ENCODE measurements at places on chromosomes 6 and 20. TPM values are rescaled to one million over a fixed set of nuclear protein-coding genes. Genes with fewer than 3 reads are reported as not detected.

DNA sequence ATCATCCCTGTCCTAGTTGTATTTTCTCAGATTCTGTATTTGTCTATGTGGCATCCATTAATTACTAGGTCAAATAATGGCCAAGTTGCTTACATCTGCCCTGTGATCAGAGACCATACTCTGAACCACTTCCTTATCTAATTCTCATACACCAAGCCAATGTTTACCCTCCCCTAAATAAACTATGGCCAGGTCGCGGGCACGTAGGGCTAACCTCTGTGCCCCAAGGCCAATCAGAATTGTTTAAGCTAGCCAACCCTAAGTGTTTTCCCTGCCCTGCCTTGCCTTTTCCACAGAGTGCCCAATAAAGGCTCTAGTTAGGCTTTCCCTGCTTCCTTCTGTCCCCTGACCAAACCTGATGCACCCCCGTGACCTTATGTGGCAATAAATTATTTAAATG is 2.8 kb upstream of the CALHM4 start:
- no peaks in the 10 kb centered on the region for H3K36me3 ChIP-seq
- H3K27me3 ChIP-seq, result peaks cover 34% of the 10 kb centered on the region
- no peaks in the 10 kb centered on the region for H3K4me1 ChIP-seq

DNA sequence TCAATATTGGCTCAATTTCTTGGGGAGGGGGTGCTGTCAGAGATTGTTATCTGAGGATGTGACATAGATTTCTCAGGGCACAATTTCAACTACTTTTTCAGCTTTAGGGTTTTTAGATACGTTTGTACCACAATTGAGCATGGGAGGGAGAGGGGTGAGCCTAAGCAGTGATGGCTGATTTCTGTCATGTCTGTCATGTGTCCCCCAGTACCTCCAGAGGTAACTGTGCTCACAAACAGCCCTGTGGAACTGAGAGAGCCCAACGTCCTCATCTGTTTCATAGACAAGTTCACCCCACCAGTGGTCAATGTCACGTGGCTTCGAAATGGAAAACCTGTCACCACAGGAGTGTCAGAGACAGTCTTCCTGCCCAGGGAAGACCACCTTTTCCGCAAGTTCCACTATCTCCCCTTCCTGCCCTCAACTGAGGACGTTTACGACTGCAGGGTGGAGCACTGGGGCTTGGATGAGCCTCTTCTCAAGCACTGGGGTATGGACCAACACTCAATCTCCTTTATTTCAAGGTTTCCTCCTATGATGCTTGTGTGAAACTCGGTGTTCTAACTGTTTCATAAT is 3.4 kb downstream of the HLA-DRA start:
- no peak for DNase-seq
- peaks cover 30% of the 10 kb centered on the region for H3K27me3 ChIP-seq
- no peaks in the 10 kb centered on the region for H3K4me1 ChIP-seq
- no peak overlapping the region for H3K4me3 ChIP-seq

DNA sequence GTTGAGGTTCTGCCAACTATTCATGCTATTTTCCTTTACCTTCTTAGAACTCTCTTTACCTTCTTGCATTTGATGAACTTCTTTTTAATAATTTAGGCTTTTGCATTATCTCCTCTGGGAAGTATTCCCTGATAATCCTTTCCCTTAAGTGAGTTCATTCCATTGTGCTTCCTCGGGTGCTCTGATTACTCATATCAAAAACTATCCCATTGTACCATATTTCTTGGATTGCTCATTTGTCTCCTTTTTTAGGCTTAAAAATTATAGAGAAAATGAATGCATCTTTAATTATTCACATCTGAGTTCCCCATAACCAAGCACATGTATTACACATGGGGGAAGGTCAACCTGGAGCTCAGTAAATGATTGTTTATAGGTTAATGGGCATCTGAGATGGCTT is 2.5 kb downstream of the CALHM4 start:
- H3K4me1 ChIP-seq, result no peaks in the 10 kb centered on the region
- H3K36me3 ChIP-seq, result no peaks in the 10 kb centered on the region
- no peak overlapping the region for H3K27ac ChIP-seq
- no peak for DNase-seq
- H3K4me3 ChIP-seq, result no peak overlapping the region
- H3K27me3 ChIP-seq, result peaks cover 33% of the 10 kb centered on the region

- no peak for DNase-seq
- no peaks in the 10 kb centered on the region for H3K27me3 ChIP-seq
- no peaks in the 10 kb centered on the region for H3K36me3 ChIP-seq
- H3K4me1 ChIP-seq, result no peaks in the 10 kb centered on the region
- H3K27ac ChIP-seq, result no peak overlapping the region
Measured at GRCh38 chr6:82914511-82914910, 151.1 kb downstream of the UBE3D start.

GRCh38 chr6:1310628-1311399 is 1.1 kb upstream of the FOXQ1 start:
- H3K27ac ChIP-seq, result peak overlapping the region; percentile 44
- H3K36me3 ChIP-seq, result no peaks in the 10 kb centered on the region
- no peak for DNase-seq
- peaks cover 22% of the 10 kb centered on the region for H3K4me1 ChIP-seq
- H3K27me3 ChIP-seq, result no peaks in the 10 kb centered on the region
- peak overlapping the region; percentile 56 for H3K4me3 ChIP-seq

GRCh38 chr6:31837369-31838113 is 10.0 kb downstream of the HSPA1B start:
- peak overlapping the region; percentile 95 for H3K4me3 ChIP-seq
- peaks cover 31% of the 10 kb centered on the region for H3K4me1 ChIP-seq
- peaks cover 21% of the 10 kb centered on the region for H3K36me3 ChIP-seq
- DNase-seq, result no peak
- no peaks in the 10 kb centered on the region for H3K27me3 ChIP-seq
- H3K27ac ChIP-seq, result peak overlapping the region; percentile 95

DNA sequence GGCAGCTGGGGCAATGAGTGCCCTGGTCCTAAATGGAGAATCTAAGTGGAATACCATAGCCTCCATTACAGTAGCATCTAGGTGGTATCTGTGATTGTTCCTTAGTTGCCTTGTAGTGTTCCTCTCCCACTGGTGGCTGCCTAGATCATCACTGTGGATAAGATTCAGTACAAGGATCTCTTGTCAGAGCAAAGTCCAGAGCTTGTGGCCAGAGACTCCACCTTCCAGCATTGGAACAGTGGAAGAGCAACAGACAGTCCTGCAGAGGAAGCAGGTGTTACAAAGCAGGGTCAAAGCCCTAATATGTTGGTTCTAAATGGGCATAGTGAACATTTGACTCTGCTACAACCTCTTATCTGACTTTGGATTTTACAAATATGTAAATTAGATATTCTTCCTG is 194.1 kb upstream of the GRIK2 start:
- DNase-seq, result no peak
- no peaks in the 10 kb centered on the region for H3K4me1 ChIP-seq
- H3K4me3 ChIP-seq, result no peak overlapping the region
- H3K27me3 ChIP-seq, result no peaks in the 10 kb centered on the region
- H3K36me3 ChIP-seq, result no peaks in the 10 kb centered on the region
- no peak overlapping the region for H3K27ac ChIP-seq

GRCh38 chr20:48339190-48339985 is 488.4 kb downstream of the PREX1 start:
- peaks cover 5% of the 10 kb centered on the region for H3K4me1 ChIP-seq
- H3K27me3 ChIP-seq, result peaks cover 2% of the 10 kb centered on the region
- DNase-seq, result no peak
- H3K4me3 ChIP-seq, result no peak overlapping the region

GRCh38 chr6:315921-316752 is 23.9 kb downstream of the DUSP22 start:
- H3K4me3 ChIP-seq, result no peak overlapping the region
- H3K27me3 ChIP-seq, result no peaks in the 10 kb centered on the region
- H3K4me1 ChIP-seq, result no peaks in the 10 kb centered on the region
- DNase-seq, result no peak
- no peaks in the 10 kb centered on the region for H3K36me3 ChIP-seq

- H3K4me3 ChIP-seq, result no peak overlapping the region
- H3K36me3 ChIP-seq, result no peaks in the 10 kb centered on the region
- no peak overlapping the region for H3K27ac ChIP-seq
- no peaks in the 10 kb centered on the region for H3K27me3 ChIP-seq
Measured at GRCh38 chr6:169274781-169275180, 21.1 kb upstream of the THBS2 start.

DNA sequence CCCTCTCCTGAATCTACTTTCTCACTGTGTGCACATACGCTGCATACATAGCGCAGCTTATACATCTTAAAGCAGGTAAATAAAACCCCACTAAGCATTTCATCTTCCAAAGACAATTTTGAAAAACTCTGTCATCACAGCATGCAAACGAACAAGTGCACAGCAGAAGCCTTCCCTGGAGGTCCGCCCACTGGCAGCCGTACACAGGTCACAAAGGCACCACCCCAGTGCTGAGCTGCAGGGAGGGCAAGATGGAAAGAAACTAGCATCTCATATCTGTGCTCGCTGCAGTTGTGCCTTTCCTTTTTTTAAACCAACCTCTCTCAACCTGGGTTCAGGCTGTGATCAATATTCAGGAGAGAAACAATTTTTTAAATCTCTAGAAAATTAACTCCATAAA is 73.3 kb downstream of the HUS1B start:
- H3K36me3 ChIP-seq, result no peaks in the 10 kb centered on the region
- no peak overlapping the region for H3K4me3 ChIP-seq

GRCh38 chr6:131854803-131855202 is 47.0 kb downstream of the ENPP1 start:
- no peaks in the 10 kb centered on the region for H3K4me1 ChIP-seq
- DNase-seq, result no peak
- no peaks in the 10 kb centered on the region for H3K27me3 ChIP-seq
- H3K27ac ChIP-seq, result no peak overlapping the region
- H3K4me3 ChIP-seq, result no peak overlapping the region

GRCh38 chr6:160036331-160036695 is 67.4 kb downstream of the IGF2R start:
- no peak overlapping the region for H3K4me3 ChIP-seq
- H3K27ac ChIP-seq, result no peak overlapping the region
- H3K36me3 ChIP-seq, result peaks cover 16% of the 10 kb centered on the region
- H3K27me3 ChIP-seq, result no peaks in the 10 kb centered on the region
- DNase-seq, result no peak

DNA sequence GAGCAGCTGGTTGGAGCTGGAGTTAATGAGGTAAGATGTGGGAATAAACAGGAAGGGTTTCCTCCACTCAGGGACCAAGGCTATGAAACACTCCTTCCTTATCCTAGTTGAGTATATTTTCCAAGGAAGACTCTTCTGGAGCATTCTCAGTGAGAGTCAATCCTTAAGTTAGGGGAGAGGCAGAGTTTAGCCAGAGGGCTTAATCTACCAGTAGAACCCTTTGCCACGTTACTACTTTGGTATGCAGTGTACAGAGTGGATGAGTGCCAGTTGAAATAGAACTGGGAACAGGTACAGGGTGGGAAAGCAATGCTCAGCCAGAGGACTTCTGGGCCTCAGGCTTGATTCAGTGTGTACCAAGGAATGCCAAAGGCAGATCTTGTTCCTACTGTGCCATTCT is 114.3 kb downstream of the UBE3D start:
- H3K27me3 ChIP-seq, result no peaks in the 10 kb centered on the region
- H3K4me1 ChIP-seq, result peaks cover 3% of the 10 kb centered on the region
- H3K4me3 ChIP-seq, result no peak overlapping the region
- no peaks in the 10 kb centered on the region for H3K36me3 ChIP-seq
- no peak for DNase-seq
- H3K27ac ChIP-seq, result no peak overlapping the region

DNA sequence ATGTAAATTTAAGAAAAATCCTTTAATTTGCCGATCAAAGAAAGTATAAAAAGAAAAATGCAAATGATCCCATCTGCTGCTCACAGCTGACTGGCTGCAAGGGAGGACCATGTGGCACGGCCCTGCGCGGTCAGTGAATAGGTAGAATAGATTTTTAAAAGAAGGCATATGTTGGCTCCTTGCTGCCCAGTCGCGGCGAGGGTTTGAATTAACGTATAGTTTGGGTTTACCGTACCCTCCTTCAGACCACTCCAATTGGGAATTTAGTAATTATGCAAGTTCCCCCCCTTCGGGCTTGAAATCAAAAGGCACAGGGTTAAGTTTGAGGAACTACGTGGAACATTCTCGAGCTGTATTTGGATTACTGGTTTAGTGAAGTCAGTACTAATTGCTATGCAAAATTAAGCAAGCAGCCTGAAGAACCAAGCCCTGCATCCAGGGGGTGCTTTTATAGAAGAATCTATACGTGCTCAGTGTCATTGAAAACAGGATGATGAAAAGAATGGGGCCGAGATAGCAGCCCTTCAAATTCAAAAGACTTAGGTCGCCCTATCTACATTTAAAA is 1.1 kb upstream of the BEND3 start:
- no peaks in the 10 kb centered on the region for H3K36me3 ChIP-seq
- H3K4me1 ChIP-seq, result peaks cover 16% of the 10 kb centered on the region
- H3K4me3 ChIP-seq, result peak overlapping the region; percentile 85
- H3K27ac ChIP-seq, result peak overlapping the region; percentile 77
- no peak for DNase-seq

GRCh38 chr6:40832691-40833090 is 206.3 kb downstream of the UNC5CL start:
- H3K27me3 ChIP-seq, result peaks cover 15% of the 10 kb centered on the region
- no peak overlapping the region for H3K27ac ChIP-seq
- no peaks in the 10 kb centered on the region for H3K36me3 ChIP-seq
- DNase-seq, result no peak
- no peaks in the 10 kb centered on the region for H3K4me1 ChIP-seq

- H3K4me3 ChIP-seq, result no peak overlapping the region
- no peak for DNase-seq
- no peaks in the 10 kb centered on the region for H3K4me1 ChIP-seq
- H3K27me3 ChIP-seq, result no peaks in the 10 kb centered on the region
- H3K36me3 ChIP-seq, result no peaks in the 10 kb centered on the region
- no peak overlapping the region for H3K27ac ChIP-seq
Measured at GRCh38 chr6:160959726-160960435, 31.7 kb upstream of the MAP3K4 start.

- H3K4me1 ChIP-seq, result no peaks in the 10 kb centered on the region
- no peaks in the 10 kb centered on the region for H3K36me3 ChIP-seq
- H3K4me3 ChIP-seq, result no peak overlapping the region
- DNase-seq, result no peak
Measured at GRCh38 chr6:170228946-170229310, 62.0 kb downstream of the DLL1 start.

DNA sequence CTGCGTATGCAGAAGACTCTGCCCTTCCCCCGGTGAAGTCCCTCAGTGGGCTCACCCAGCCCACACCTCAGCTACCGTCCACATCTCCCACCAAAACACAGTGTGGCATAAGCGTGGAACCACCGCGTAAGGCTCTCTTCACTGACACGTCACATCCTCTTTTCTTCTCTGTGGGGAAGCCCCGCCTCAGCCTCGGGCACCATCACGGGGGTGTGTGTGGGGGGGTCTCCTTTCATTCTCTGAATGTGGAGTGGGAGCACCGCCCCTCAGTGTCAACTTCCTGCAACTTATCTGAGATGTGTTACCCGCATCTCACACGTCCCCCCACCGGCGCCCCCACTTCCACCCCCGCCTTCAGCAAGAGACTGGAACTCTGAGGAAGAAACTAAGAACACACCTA is 388.4 kb upstream of the JARID2 start:
- no peaks in the 10 kb centered on the region for H3K36me3 ChIP-seq
- H3K27ac ChIP-seq, result no peak overlapping the region
- no peaks in the 10 kb centered on the region for H3K27me3 ChIP-seq

GRCh38 chr20:7790189-7790588 is 150.1 kb downstream of the HAO1 start:
- no peak overlapping the region for H3K4me3 ChIP-seq
- H3K27me3 ChIP-seq, result no peaks in the 10 kb centered on the region
- no peak for DNase-seq
- H3K36me3 ChIP-seq, result no peaks in the 10 kb centered on the region
- no peaks in the 10 kb centered on the region for H3K4me1 ChIP-seq

Gene ZNF391
- total RNA-seq, result 4.4 TPM

Gene DEF6
- 0.59 TPM for total RNA-seq

Gene FKBP1C
- 0.49 TPM for total RNA-seq

Gene HCRTR2
- not detected for total RNA-seq

Gene ULBP3
- total RNA-seq, result 2.4 TPM

Gene GJA10
- total RNA-seq, result not detected

Gene MYH7B
- 0.59 TPM for total RNA-seq

Gene LHFPL5
- total RNA-seq, result not detected

Gene RNF144B
- 5.6 TPM for total RNA-seq
